ENCODE measurements at places on chromosomes 1 and 21.

- no peak for DNase-seq
These were observed 273.7 kb downstream of the SRGAP2C start for GRCh38 chr1:121458291-121459048.

DNA sequence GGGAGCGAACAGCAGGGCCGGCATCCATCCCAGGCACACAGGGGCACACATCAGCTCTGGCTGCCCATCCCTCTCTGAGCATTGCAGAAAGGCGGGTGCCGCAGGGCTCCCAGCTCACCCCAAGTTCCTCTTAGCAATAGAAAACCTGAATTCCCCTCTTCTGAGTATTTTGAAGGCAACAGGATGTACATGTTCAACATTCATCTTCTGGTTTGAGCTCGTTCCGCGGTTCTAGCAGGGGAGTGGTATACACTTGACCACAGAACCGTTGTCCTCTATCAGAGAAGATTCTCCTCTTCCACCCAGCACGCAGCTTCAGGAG is 23.6 kb downstream of the ACTA1 start:
- DNase-seq: no peak

DNA sequence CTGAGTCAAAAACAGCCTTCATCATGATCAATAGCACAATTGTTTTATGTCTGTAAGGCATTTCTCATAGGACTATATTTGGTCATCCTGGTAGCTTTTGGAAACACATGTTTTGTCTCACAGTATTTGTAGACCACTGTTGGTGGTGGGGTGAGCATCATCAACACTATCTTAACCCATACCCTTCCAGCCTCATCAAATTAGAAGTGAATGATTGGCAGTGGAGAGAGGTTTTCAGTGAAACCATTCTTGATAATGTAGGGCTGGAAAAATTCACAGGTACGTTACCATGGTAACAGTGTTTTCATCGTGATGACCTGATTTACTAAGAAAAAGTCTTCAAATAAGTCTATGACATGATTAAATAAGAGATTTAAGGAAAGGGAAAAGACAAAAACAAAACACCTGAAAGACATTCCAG is 45.3 kb upstream of the C1orf105 start:
- no peak for DNase-seq

DNA sequence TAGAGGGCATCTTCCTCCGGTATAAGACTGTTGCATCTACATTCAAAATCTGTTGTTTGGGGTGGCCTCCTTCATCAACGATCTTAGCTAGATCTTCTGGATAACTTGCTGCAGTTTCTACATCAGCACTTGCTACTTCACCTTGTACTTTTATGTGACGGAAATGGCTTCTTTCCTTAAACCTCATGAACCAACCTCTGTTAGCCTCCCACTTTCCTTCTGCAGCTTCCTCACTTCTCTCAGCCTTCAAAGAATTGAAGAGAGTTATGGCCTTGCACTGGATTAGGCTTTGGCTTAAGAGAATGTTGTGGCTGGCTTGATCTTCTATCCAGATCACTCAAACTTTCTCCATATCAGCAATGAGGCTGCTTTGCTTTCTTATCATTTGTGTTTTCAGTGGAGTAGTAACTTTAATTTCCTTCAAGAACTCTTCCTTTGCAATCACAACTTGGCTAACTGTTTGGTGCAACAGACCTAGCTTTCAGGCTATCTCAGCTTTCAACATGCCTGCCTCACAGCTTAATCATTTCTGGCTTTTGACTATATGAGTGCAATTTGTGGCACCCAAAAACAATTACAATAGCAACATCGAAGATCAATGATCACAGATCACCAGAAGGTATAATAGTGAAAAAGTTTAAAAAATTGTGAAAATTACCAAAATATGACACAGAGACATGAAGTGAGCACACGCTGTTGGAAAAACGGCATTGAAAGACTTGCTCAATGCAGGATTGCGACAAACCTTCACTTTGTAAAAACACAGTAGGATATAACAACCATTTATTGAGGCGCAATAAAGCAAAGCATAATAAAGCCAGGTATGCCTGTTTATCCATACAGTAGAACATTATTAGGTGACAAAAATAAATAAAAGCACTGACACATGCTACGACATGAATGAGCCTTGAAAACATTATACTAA is 56.7 kb upstream of the GFI1 start:
- no peak for DNase-seq

GRCh38 chr1:240562111-240562590 is 49.8 kb downstream of the GREM2 start:
- DNase-seq: peak; percentile 38

DNA sequence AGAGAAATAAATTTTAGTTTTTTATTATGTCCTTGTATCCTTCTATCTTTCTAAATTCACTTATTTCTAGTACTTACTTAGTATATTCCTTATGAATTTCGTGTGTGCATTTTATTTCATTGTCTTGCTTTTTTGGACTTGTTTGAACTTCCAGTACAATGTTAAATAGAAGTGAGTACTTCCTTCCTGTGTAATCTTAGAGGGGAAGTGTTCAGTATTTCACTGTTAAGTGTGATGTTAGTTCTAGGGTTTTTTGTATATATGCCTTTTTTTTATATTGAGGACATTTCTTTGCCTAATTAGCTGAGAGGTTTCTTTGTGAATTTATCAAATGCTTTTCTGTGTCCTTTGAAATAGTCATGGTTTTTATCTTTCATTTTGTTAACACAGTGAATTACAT is 10.7 kb downstream of the LYPLAL1 start:
- DNase-seq: no peak

- DNase-seq: peak; percentile 92
These were observed 2.4 kb upstream of the PIK3R3 start for GRCh38 chr1:46134660-46135331.

DNA sequence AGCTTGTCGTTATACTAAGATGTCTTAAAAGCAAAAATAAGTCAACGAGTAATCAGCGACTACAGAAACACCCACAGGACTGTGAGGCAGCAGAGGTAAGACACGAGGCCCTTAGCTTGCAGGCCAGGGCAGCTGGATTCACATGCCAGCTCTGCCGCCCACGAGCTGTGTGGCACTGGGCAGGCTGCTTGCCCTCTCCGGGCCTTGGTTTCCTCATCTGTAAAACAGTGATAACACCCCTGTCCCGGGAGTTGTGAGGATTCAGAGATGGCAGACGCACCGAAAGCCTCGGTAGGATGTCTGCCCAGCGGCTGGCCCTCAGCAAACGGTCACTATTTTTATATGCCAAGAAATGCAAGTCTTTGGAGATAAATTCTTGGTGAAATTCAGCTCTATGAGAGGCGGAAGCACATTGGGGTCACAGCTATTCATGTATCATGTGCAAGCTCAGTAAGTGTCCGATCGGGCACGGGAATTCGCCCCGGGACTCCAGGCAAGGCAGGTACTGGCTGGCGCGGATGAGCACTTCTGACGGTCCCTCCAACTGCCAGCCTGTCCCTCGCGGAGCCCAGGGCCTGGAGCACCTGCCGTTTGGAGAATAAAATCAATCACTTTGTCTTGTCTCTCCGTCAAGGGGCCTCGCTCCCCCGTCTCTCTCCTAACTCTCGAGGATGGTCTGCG is 1.1 kb downstream of the C2CD2 start:
- no peak for DNase-seq

- no peak for DNase-seq
These were observed 769.0 kb downstream of the BRINP3 start for GRCh38 chr1:189708674-189709073.

- DNase-seq: no peak
These were observed 274.4 kb downstream of the PCP4 start for GRCh38 chr21:40141621-40142020.

DNA sequence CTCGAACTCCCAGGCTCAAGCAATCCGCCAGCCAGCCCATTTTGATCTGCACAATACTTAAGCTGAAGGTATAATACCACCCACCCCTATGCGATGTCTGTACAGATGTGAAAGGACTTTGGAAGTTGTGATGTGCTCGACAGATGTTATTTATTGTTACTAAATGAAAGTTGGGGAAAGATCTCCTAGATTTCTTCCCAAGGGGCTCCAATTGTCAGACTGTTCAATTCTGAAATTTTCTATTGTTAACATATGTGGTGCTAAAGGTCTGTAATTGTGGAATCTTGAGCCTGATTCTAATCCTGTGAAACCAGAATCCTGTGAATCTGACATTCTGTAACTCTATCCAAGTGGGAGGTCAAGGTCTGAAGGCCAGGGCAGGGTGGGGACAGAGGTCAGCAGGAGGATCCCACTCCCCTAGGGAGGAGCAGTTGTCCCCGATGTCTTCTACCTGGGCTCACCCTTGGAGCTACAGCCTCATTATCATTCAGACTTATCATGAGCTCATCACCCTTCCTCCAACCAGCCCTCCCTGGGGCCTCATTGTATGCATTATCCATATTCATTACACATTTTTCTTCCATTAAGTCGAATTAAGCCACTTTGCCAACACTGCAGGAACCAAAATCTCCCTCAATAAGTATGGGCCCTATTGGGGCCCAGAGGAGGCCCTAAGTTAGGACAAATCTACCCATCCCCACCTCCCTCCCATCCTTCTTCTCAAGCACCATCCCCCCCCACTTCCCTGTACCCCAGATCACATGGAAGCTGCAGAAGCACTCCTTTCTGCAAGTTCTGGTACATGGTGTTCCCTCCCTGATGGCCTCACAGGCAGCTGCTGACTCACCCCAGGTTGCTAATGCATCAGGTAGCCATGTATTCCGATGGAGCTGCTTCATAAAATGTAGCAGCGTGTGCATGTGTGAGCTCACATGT is 32.3 kb downstream of the SHISAL2A start:
- peak; percentile 33 for DNase-seq

GRCh38 chr1:30704765-30705509 is 18.4 kb downstream of the MATN1 start:
- peak; percentile 63 for DNase-seq

GRCh38 chr1:202405928-202406327 is 57.4 kb downstream of the PPP1R12B start:
- DNase-seq: peak; percentile 70

GRCh38 chr1:169722779-169723178 is 11.1 kb downstream of the SELE start:
- DNase-seq: no peak

DNA sequence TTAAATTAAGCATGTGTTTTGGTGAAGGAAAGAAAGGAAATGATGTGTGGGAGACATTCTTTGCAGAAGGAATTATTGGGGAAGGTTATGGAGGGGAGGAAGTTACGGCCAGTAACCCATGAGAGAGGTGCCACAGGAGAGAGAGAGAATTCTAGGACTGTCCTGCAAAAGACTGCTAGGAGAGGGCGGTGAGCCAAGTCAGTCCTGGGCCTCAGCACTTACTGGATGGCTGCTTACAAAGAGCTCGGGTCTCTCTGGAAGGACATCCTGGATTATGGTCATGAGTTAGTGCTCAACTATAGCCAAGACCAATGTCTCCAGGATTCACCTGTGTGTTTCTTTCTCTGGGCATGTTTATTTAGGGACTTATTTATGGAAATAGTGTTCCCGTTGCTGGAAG is 74.4 kb upstream of the HSD17B7 start:
- DNase-seq: no peak

DNA sequence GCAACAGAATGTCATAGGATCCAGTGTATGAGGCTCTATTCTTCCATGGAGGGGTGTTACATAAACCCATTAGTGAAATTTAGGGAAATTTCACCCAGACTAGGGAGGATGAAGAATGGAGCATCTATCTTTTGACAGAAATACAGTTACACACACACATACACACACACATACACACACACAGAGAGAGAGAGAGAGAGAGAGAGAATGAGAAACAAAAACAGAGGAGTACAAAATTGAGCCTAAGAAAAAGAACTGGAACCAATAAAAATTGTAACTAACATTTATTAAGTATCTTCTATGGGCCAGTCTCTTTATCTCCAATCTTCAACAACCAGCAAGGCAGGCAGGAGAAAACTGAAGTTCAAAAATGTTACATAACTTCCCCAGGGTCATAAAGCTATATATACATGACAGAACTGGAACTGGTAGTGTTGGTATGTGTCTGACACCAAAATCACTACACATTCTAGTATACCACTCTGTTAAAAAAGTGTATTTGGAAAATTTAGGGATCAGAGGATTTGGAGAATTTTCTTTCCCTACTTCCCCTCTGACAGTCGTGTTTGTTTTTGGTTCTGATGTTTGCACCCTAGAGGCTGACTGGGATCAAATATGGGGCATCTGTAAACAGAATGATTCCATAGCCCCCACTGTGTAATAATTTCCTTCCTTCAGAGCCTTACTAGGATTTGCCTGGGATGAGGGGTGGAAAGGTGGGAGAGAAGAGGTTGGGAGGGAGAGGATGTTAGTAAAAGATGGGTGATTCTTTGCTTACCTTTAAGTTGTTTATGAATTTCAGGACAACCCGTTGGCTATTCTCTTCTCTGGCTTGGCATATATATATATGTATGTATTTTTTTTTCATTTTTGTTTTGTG is 1.0 kb upstream of the ZFYVE9 start:
- DNase-seq: no peak

- DNase-seq: peak; percentile 91
These were observed 101.7 kb upstream of the BEND5 start for GRCh38 chr1:48878191-48878940.

DNA sequence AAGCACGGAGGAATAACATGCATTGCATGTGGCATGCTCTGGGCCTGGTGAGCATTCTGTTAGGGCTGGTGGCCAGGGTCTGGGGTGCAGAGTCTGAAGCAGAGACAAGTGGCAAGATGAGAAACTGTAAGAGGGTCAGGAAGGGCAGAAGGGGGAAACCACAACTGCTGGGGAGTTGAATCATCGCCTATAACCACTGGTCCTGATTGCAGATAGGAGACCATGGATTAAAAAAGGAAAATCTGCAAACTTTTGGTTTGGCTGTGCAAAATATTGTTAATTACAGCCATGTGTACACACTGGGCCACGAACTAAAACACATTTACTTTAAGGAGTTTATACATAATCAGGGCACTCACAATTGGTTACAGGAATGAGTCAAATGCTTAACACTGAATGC is 76.6 kb downstream of the TGFBR3 start:
- DNase-seq: no peak

DNA sequence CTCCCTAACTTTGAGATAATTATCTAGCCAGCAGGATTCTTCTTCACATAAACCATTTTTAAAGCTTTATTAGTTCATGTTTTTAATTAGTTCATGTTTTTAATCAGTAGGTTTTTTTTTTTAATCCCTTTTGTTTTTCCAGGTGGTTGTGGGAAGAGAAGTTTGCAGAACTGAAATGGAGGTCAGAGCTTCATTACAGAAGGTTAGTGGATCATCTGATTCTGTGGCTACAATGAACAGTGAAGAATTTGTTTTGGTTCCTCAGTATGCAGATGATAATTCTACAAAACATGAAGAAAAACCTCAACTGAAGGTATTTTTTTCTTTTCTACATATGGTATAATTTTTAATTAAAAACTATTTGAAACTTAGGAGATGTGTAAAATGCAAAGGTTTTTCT is 59.7 kb downstream of the RABGAP1L start:
- DNase-seq: no peak

DNA sequence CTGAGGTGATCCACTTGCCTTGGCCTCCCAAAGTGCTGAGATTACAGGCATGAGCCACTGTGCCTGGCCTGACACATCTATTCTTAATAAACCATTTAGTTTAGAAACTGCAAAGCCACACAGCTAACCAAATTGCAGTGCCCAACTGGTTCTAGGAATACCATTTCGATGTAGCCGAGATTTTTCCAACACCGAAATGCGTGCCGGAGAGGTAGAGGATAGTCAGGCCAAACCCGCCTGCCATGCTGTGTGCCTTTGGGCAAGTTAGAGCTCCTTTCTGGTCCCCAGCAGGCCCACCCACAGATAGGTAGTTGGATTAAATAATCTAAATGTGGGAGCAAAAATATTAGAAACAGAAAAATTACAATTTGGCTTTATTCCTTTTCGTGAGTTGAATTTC is 254.4 kb downstream of the FOXD2 start:
- DNase-seq: no peak

Data from fibroblast of gingiva (primary cell).